ENCODE measurements at places on chromosomes 16 and 17.

GRCh38 chr17:47244697-47245096 lies 8.9 kb upstream of the ITGB3 start:
- no peak for DNase-seq

DNA sequence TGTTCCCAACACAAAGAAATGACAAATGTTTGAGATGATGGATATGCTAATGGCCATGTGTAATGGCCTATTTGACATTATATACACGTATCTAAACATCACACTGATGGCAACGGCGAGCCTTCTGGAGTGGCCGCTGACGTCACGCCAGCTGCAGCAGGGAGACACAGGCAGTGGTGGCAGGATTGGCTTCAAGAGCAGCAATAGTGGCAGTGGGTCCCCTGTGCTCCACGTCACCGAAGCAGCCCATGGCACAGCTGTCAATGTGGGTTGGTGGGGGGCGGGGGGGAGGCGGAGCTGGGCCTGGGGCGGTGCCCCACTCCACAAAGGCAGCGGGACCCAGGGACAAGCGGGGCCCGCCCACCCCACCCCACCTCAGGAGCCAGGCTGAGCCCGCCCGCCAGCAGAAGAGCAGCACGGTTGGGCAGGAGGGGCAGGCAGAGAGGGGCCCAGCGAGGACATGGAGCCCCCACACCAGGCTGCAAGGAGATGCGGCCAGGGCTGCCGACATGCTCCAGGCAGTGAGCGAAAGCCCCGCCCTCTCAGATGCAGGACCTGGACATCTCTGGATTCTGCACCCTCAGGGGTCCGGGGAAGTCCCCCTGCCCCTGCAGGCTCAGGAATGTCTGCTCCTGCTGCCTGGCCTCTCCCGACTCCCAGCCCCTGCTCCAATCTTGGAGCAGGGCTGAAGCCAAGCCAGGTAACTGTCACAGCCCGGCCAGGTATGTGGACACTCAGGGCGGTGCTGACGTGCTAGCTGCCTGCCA lies 64.6 kb downstream of the USP32 start:
- DNase-seq: no peak

DNA sequence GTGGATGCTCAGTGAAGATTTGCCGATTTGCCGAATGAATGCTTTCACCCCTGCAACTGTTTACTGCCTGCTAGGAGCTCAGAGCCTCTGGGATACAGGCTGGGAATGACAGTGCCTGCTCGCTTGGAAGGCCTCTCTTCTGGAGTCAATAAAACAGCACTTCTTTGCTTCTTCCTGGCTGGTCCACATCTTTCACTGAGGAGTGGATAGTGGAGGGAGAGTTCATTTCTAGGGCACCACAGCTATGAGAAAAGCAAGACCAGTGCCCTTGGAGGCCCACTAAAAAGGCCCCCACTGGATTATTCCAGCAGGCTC lies 3.1 kb upstream of the USP7 start:
- no peak for DNase-seq

DNA sequence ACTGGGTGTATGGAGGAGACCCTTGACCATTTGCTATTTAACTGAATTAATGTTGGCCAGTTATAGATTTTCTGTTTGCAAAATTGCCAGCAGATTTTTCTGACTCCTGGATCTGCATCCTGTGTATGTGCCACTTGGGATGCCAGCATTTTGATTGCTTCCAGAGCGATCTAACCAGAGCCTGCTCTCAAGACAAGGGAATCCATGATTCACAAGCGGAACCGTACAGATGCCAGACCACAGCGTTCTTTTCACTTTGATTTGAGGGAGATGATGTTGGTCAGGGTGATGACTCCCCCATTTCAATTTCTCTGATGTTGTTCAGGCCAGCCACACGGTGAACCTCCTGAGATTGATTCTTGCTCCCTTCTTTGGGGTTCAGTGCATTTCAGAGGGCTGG lies 228.7 kb downstream of the CDH13 start:
- no peak for DNase-seq

GRCh38 chr17:17628388-17629008 lies 37.0 kb upstream of the PEMT start:
- DNase-seq: no peak

GRCh38 chr17:20026960-20027359 lies 17.8 kb downstream of the SPECC1 start:
- no peak for DNase-seq

GRCh38 chr16:35239561-35239960 lies 1780.1 kb downstream of the TP53TG3F start:
- DNase-seq: no peak

DNA sequence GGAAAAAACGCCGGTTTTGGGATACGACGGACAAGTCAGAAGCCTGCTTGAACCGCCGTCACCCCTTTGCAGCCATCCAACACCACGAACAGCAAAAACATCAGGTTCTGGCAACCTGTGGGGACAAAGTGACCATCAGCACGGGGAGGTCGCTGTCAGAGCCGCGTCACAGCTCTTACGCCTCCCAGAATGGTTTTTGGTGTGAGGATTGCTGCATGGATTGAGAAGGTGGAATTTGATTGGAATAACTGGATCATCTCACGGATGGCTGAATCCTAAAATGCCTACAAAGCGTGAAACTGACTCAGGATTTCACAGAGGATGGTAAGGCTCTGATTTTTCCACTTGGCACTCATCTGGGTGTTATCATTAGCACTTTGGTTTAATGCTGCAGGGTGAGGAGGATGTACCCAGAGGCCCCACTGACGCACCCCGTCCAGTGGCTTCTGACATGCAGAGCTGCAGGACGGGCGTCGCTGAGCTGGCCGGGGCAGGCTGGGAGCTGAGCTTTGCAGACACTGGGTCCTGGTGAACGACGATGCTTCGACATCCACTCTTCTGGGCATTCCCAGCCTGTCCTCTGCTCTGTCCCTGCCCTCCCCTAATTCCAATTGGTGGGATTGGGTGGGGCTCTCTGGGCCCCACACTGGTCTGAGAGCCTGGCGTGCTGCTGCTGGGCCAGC lies 73.4 kb upstream of the CREBBP start:
- no peak for DNase-seq

DNA sequence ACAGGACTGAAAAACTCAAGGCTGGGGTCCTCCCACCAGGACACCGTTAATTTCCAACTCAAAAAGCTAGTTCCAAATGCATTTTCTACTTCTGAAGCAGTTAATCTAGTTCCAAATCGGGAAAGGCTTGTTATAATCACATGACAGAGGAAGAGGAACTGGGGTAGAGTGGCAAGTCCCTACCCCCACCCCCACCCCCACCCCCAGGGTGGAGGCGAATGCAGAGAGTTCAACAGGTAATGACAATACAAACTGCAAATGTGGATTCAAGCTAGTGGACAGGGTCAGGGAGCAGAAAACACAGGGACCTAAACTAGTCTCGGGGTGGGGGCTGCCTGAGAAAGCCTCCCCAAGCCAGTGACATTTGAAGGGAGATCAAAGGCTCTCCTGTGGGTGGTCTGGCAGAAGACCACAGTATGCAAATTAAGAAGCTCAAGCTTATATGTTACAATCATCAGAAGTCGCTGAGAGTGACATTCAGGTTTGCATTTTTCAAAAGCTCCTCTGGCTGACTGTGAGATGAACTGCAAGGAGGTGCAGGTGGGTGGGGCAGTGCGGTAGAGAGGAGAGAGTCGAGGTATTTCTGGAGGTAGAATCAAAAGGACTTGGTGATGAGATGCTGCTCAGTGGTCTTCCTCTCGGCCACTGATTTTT lies 56.4 kb upstream of the SLC25A19 start:
- DNase-seq: no peak

GRCh38 chr17:32971171-32971570 lies 20.5 kb upstream of the SPACA3 start:
- DNase-seq: peak; percentile 65

GRCh38 chr16:3514621-3515020 lies 13.8 kb downstream of the CLUAP1 start:
- peak; percentile 90 for DNase-seq

- no peak for DNase-seq
Measured at GRCh38 chr17:81713004-81713555, 996 bp downstream of the SLC25A10 start.

GRCh38 chr16:2329532-2329931 lies 11.0 kb downstream of the ABCA3 start:
- no peak for DNase-seq

DNA sequence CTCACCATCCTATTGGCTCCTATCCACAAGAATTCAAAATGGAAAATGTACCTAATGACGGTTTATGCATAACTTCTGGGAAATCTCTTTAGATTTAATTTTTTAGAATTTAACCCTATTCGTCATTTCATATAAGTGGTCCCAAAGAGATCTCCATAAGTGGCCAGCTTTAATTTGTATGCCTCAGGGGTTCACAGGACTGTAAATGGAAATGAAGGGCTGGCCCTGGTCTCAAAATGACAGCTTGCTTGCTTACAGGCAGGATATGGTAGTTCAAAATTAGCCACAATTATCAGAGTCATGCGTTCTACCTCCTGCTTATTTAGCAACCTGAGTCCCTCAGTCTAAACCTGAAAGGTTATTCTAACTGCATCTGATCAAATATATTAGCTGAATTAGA lies 6.6 kb upstream of the NACA2 start:
- no peak for DNase-seq

DNA sequence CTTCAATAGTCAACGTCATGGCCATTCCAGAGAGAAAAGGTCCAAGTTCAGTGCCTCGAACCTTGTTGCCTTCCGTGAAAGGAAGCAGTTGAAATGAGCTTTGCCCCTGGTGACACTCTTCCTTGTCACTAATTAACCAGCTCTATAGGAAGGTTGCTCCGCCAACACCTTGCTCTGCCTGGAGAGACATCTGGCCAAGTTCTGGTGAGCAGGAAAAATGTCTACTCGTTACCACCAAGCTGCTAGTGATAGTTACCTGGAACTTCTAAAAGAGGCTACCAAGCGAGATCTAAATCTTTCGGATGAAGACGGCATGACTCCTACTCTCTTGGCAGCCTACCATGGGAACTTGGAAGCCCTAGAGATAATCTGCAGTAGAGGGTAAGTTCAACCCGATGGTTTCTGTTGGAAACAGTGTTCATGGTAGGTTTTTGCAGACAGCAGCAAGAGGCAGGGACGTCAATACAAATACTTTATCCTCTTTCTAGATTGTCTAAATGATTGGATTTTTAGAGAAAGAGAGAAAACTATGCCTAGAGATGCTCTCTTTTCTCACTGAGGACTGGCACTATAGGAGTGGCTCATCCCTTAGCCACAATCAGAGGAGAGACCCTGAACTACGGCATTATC lies at the start of gene ANKS4B:
TSS of gene ANKS4B (plus strand) at position 179 of the 630 bp plus-strand sequence. CDS start at position 218, 39 bp downstream.
- no peak for DNase-seq

Measured in HCEC 1CT (cell line).